CD4-positive, alpha-beta T cell (primary cell): ENCODE measurements at places on chromosomes 5 and 9. TPM values are rescaled to one million over a fixed set of nuclear protein-coding genes. Genes with fewer than 3 reads are reported as not detected.

The ARL15 gene
- total RNA-seq: 10.6 TPM

The C9orf153 gene
- 0.66 TPM for total RNA-seq

The PCDHGB2 gene
- 0.20 TPM for total RNA-seq

The PHF24 gene
- total RNA-seq: not detected

The GRXCR2 gene
- total RNA-seq: not detected

The DAB2IP gene
- not detected for total RNA-seq

GRCh38 chr5:91177639-91178038 lies 205.5 kb downstream of the ARRDC3 start:
- DNase-seq: no peak

GRCh38 chr5:67493676-67494075 lies 297.1 kb upstream of the CD180 start:
- DNase-seq: no peak

DNA sequence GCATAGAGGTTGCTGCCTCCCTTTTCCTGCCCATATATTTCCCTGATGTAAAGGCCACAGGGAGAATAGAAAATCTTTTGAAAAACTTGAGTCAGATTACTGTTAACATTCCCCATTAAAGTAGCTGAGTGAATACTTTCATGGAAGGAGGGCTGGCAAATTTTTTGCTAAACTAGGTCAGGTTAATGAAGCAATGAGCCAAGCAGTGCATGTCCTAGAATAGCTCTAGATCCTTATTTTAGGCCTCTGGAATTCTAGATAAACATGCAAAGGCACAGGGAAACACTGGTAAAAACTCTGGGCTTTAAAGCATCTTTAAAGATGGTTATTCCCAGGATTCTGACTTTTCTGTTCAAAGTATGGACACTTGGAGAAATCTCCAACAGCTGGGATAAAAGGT lies 27.9 kb downstream of the TTC1 start:
- DNase-seq: no peak

DNA sequence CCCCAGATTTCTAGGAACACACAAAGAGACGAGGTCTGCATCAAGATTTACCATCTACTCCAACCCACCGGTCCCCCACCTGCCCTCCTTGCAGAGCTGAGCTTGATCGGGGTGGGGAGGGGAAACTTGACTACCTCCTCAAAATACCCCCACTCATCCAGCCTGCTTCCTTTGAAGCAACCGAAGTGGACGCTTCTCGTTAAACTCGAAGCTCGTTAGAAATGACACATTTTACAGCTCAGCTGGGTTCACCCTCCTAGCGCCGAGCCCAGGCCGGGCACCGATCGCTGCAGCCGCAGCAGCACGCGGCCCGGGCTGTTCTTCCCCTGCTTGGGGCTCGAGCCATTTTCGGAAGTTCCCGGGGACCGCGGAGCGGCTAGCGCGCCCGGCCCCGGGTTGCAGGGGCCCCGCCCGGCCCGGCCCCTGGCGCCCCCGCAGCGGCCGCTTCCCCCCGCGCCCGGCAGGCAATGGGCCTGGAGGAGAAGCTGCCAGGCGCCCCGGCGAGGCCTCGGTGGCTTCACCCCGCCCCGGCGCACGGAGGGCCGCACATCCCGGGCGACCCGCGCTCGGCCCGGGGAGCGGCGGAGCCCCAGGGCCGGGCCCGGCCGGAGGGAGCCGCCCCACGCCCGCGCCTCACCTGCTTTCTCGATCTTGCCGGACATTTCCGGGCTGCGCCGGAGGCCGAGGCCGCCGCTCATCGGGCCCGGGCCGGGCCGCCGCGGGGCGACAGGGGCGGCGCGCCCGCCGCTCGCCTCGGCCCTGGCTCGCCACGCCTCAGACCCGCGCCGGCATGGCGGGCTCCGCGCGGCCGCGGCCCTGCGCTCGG lies 530 bp downstream of the RAPGEF1 start:
- no peak for DNase-seq

DNA sequence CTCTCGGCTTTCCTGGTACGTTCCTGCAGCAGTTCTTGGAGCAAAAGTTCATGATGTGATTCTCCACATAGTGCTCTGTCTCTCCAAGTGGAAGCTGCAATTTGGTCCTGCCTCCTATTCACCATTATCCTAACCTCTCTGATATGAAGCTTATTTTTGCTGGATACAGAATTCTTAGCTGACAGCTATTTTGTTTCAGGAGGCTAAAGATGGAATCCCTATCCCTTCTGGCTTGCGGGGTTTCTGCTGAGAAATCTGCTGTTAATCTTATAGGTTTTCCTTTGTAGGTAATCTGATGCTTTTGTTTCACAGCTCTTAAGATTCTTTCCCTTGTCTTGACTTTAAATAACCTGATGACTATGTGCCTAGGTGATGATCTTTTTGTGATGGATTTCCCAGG lies 181.6 kb upstream of the VLDLR start:
- DNase-seq: no peak

- DNase-seq: no peak
Measured at GRCh38 chr5:62653001-62653863, 74.6 kb downstream of the LRRC70 start.

- no peak for DNase-seq
Measured at GRCh38 chr5:14902826-14903560, 31.4 kb upstream of the ANKH start.

GRCh38 chr5:55577353-55578060 lies 42.7 kb upstream of the PLPP1 start:
- DNase-seq: no peak

DNA sequence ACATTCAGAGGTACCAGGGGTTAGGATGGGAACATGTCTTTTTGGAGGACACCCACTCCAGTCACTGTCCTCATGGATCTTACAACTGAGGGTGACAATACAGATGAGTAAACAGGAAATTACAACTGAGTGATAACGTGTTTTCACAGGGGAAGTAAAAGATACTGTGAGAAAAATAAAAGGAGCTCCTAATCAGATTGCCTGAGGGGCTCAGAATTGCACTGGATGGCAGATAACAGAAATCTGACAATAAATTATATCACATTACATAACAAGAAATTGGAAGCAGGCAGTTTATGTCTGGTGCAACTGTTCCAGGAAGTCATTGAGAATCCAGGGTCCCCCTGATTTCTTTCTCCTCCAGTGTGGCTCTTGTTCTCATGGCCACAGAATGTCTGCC lies 40.1 kb upstream of the PCSK1 start:
- DNase-seq: no peak

GRCh38 chr5:151315998-151316597 lies 12.5 kb upstream of the SLC36A3 start:
- DNase-seq: no peak

DNA sequence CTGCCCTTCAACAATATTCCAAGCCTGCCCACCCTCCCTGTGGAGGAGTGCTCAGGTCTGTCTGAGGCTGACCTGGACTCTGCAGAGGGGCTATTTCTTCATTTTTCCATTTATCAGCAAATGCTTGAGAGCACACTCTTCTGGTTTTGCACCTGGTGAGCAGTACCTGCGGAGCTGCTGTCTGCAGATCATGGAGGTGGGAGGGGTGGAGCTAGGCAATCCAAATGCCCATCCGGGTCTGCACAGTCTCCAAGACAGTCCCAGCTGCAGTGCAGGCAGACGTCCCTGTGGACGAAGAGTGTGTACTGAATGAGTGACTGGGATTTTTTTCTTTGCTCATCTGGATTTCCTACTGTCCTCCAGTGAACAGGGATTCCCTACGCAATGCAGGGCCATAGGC lies 239.8 kb downstream of the IRX2 start:
- no peak for DNase-seq

DNA sequence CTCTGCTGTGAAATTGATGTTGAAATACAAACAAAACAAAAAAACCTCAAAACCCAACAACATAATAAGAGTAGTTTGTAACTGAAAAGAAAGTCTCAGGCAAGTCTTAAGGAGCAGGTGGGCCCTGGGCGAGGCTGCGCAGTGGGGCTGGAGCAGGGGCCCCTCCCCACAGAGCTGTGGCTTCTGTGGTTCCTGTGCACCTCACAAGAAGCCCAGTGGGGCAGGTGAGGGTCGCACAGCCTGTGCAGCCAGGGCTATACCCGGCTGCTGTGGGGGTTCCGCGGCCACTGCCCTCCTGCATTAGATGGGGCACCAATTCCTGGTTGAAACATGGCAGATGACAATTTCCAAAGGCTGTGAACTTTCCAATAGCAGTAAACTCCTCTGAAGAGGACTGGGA lies 75.3 kb downstream of the TRIO start:
- no peak for DNase-seq

DNA sequence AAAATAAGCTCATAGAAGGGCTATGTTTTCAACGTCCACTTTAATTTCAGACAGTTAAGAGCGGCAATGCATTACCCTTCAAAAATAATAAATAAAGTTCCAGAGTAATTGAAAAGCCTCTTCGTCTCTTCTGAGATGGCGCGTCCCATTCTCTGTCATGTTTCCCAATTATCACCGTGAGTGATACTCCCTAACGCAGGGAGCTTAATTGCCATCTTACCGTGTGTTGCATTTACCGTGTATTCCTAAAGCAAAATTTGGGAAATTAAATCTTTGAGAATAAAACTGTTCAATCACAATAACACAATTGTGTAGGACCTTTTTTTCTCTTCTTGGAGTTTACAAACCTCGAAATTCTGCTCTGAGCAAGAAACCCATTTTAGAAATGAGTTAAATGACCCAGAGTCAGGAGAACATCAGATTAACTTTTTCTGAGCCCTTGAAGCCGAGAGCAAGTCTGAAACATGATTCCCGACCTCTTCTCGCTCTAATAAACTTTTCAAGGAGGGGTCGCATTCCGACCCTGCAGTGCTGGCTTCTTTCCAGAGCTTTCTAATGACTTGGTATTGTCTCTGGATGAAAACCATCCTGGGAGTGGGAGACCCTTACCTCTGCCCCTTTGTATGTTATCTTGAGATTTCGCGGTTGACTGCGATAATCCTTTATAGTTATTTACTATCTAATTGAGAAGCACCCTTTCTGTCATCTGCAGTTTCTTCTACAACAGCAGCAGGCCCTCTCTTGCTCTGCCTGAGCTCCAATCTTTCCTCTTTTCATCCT lies 251.5 kb downstream of the FSTL4 start:
- no peak for DNase-seq

DNA sequence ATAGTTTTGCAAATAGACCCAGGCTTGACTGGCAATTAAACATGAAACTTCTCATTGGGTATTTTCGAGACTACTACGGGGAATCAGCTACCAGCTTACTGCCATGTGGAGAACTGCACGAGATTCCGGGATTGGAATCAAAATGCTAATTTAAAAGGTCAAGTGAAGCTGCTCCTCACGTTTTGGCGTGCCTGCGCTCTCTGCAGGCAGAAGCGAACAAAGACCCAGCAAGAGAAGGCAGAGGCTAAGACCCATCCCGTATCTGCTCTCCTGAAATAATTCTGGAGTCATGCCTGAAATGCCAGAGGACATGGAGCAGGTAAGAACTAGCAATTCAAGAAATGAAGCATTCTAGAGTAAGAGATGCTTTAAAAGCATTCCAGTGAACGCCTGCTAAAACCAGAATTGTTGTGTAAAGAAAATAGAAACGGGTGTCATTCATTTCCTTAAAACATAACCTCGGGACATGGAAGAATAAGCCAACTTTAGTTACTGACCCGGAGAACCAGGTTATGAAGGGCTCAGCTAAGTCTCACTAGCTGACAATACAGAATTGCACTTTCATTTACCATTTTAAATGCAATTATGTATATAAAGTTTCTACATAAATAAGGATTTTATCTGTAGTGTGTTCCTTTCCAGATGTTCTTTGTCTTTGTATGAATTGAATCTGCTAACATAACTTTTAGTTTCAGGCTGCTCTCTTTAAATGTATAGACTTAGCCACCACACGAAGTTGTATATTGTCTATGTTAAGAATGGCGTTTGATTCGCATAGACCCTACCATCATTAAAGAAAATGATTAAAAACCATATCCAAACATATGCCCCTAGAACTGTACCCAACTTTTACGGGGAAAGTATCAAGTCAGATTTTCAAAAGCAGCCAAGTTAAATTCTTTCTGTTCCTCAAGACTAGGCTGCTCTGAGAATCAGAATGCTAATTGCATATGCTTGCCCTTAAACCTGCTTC lies 2.0 kb upstream of the MAT2B start:
- peak; percentile 33 for DNase-seq

DNA sequence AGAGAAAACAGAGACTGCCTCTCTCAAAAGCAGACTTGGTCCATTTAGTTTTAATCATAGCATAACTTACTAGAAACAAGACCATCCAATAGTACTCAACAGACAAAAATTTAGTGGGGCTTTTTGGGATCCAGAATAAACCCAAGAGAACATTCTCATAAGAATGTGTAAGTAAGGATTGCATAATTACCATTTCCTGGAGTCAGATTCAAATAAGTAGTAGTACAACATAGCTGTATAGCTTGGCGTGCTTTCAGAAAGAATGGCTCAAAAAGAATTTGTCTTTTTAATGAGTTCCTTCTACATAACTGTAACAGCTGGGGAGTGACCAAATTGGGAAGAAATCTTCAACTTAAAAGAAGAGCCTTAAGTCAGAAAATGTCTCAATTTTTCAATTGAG lies 145.4 kb downstream of the DENND1A start:
- DNase-seq: no peak

GRCh38 chr5:58886315-58887207 lies 303.7 kb downstream of the RAB3C start:
- DNase-seq: peak; percentile 53
